ENCODE measurements at places on chromosomes 3 and 15.

DNA sequence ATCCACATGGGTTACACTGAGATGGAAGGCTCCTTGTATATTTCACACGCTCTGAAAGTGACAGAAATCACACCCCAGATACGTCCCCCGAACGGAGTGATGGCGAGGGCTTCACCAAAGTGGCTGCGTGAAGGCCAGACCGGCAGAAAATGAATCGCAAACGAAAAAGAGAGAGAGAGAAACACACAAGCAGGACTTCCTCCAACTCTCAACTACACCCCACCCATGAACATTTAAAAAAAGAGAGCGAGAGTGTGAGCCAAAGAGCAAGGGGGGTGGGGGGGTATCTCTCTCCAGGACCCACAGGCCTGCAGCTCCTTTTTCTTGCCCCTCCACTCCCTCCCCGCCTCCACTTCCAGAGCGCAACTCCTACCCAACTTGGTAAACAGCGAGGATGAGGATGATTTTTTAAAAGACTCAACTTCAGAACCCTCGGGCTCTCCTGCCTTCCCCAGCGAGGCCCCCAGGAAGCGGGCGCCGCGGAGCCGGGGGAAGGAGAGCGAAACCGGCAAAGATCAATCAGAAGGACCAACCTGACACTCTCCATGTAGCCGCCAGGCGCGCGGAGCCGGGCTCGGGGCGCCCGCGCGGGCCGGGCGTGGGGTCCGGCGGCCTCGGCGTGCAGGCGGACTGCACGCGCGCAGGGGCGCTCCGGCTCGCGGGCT lies 519.1 kb downstream of the FOXP1 start:
- peak; percentile 74 for DNase-seq

DNA sequence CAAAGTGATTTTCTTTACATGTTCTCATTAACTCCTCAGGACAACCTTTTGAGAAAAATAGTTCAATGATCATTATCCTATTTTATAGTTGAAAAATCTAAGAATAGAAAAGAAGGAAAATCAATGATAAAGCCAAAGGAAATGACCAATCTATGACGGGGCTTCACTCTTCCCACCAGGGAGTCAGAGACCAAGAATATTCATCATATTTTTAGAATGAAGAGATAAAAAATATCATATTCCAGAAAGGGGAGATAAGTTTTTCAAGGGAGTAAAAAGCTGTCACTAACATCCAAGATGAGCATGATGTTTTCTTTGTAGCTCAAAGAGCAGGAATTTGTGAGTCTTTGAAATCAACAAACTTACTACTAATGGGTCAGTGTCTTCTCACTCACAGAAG lies 71.5 kb upstream of the LPP start:
- no peak for DNase-seq

DNA sequence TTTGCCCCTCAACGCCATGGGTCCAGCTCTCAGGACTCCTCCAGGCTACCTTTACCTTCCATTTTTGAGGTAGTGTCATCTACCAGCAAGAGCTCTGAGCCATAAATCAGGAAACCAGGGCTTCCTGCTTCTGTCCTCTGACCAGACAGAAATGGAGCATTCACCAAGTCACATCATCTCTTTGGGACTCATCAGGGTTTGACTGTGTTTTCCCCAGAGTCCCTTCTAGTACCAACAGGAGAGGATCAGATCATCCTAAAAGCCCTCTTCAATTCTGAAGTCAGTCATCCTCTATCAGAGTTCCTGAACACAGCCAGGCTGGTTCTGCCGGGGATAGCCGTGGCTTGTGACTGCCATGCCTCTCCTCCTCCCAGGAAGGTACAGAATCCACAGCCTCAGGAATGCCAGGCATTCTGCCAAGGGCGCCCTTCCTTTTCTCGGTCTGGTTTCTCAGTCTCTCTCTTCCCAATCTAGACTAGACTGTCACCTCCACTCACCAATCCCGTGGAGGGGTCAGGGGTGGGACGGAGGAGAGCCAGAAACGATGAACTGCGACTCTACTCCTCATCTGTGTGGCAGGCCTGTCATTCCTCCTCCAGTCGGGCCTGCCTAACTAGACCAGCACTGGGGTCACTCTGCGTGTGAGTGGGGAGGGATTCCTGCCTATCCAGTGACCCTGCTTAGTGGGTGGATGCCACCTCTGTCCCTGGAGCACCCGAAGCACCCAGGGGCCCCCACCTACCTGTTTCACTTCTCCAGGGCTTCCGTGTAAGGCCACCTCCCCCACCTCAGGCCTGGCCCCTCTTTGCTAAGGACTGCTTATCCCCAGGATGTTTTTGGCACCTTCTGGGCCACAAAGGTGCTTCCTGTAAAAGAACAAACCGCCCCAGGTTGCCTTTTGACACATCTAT lies 30.9 kb downstream of the CCNL1 start:
- peak; percentile 56 for DNase-seq

DNA sequence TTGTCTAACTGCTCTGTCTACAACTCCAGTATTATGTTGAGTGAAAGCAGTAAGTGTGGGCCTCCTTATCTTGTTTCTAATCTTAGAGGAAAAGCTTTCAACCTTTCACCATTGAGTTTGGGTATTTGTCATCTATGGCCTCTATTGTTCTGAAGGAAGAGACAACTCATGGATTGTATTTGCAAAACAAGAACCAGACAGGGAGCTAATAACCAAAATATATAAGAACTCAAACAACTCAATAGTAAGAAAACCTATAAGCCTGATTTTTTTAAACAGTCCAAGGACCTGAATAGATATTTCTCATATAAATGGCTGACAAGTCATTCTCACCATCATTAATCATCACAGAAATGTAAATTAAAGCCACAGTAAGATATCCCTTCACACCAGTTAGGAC lies 113.0 kb downstream of the TAFA4 start:
- DNase-seq = no peak

DNA sequence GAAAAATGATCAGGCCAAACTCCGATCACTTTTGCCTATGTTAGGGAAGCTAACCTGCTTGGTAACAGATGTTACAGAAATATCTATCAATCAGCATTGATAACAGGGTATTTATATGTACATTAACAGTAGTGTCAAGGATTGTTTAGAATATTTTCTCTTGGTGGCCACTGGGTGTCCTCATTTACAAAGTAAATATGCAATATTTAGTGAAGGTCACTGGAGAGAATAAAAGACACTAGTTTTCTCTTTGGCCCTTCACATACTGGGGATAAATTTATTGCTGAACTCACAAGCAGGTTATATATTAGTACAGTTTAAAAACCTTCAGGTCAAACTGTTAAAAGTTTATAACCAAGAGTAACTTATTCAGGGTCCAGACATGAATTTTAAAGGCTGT lies 69.0 kb downstream of the TIGIT start:
- peak; percentile 23 for DNase-seq

DNA sequence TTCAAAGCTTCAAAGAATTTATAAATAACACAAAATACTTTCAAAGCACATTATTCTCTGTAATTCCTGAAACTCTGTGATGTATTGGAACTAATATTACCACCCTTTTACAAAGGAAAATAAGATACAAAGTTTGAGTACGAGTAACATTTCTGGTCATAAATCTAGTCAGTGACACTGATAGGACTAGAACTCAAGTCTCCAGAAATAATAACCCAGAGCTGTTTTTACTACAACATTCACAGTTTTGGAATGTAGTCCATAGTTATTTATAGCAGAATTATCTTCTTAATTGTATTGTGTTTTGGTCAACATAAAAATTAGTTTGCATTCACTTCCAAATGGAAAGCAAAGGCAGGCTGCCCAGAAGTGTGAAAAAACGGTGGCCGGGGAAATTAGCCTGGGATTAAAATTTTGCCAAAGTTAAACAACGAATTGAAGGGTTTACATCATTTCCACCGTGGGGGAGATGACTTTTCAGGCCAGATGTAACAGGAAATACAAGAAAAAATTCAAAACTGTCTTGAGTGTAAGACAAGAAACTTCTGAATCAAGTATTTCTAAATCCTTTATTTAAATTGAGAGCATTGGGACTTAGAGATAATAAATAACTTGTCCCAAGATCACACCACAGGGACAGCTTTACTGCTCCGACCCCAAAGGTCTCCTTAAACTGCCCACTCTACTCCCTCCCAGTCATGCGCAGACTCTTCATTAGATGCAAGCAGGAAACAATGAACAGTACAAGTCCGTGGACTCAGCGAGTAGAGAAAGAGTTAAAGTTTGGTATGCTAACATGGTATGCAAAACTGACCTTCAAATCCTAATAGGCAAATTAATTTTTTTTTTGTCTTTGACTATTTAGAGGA lies 74.3 kb upstream of the VGLL4 start:
- no peak for DNase-seq

- DNase-seq = no peak
These were observed 38.7 kb downstream of the ZBTB38 start for GRCh38 chr3:141407047-141407446.

GRCh38 chr15:90338532-90338931 lies 13.6 kb upstream of the ZNF774 start:
- no peak for DNase-seq

DNA sequence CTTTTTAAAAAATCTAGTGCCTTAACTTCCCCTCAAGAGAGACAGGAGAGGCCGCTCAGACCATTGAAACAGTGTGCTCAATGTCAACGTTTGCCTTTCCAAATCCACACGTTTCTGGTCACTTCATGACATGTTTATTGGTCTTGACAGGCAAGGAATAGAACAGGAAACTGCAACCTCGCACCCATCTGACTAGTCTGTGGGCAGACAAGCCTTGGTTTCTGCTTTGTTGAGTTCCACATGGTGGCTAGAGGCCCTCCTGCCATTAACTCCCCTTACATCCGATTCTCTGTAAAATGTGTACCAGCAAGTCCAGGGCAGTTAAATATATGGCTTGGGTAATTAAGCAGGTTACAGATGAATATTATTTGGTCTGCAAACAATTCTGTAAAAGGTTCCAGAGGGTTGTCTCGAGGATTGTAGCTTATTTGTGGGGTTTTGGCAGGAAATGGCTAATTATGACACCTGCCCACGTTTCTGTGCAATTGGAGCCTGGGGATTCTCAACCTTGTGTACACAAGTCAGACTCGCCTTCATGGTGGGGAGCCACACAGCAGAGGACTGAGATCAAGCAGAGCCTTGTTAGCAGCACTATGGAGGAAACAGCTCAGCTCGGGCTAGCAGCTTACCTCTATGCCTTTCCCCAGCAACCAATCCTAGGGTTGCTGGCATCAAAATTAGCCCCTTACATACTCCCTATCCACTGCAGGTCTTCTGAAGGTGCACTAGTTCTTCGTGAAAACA lies 317.5 kb upstream of the IGF1R start:
- DNase-seq = no peak
